NCI-H1417 treated with DMSO at 0.1 percent for 48 hours (cell line): ENCODE measurements at places on chromosomes 4 and X.

- no peak for DNase-seq
These were observed 17.1 kb downstream of the USP46 start for GRCh38 chr4:52641854-52642563.

DNA sequence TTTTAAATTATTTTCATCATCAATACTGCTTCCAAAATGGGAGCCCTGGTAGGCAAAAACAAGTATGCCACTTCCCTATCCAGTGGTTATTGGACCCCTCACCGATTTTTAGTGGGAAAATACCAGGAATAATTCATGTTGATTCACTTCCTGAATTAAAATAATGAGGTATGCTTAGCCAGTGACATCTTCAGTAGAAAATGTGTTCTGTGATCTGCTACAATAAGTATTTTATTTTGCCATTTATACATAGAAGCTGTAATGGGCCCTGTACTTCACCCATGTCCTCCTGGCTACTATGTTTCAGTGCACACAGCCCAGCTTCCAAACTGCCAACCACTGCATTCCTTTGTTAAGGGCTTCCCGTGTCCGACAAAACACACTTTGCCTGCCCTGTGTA is 41.0 kb upstream of the KLHL34 start:
- no peak for DNase-seq

DNA sequence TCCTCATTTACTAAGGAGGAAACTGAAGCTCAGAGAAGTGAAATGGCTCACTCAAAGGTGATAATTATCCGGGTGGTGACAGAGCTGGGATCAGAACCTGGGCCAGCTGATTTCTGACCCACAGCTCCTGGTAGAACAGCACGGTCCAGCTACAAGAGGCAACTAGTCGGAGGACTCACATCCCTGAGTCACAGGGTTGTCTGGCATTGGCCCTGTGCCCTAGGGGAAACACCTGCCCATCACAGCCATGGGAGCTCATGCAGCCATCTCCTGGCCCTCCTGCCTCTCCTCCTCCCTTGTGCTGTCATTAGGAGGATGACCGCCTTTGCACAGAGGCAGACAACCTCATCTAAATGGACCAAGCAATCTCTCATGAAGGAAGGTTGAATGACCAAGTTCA is 115.2 kb upstream of the TSPAN5 start:
- no peak for DNase-seq

GRCh38 chr4:55635741-55636655 is at the start of gene NMU:
TSS of gene NMU (minus strand) at chr4:55636298. CDS start at chr4:55636192, 106 bp downstream.
- DNase-seq = no peak

DNA sequence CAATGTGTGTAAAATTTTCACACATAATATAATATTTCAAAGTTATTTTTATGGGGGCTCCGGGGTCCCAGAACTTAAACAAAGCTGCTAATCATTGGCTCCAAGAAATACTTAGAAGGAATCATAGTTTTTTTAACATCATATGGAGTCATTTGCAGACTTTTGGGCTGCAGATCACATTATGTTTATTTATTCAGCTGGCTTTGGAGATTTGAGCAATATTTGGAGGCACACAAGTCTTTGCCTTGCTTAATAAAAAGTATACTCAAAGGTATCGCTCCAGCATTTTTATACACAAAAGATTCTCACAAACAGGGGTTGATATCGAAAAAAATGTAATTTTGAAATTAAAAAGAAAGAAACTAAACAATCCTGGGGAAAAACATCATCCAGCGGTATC is 382.5 kb upstream of the TENM3 start:
- DNase-seq = no peak

GRCh38 chrX:12701628-12702027 is 89.6 kb upstream of the PRPS2 start:
- peak; percentile 53 for DNase-seq

GRCh38 chr4:7651461-7651921 is 216.8 kb upstream of the PSAPL1 start:
- no peak for DNase-seq

DNA sequence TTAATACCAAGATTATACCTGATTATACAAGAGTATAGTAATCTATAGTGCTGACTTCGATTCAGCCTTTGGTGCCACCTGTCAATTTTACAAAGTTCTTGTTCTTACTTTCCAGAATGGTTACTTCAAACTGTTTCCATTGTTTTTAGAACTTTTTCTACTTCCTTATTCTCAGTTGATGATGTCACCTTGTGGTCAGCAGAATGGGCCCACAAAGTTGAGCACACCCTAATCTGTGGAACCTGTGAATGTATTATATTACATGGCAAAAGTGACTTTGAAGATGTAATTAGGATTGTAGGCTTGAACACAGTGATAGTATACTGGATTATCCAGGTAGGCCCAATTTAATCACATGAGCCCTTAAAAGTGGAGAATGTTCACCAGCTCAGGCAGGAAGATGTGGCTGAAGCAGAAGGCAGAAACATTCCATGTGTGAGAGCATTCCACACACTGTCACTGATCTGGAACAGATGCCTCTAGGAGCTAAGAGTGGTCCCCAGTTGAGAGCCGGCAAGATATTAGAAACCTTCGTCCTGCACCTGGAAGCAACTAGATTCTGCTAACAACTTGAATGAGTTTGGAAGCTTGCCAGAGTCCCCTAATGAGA is 6.3 kb upstream of the SGMS2 start:
- no peak for DNase-seq
